Cardiac muscle cell (in vitro differentiated cells and primary cell): ENCODE measurements at places on chromosomes 2 and 18. TPM values are rescaled to one million over a fixed set of nuclear protein-coding genes. Genes with fewer than 3 reads are reported as not detected.

DHX57 gene
- 13.3 and 23.0 TPM in 2 replicates for total RNA-seq

- H3K4me3 ChIP-seq = no peak overlapping the region
- H3K27ac ChIP-seq = no peak overlapping the region
- DNase-seq = no peak
These were observed 144.7 kb downstream of the FAM210A start for GRCh38 chr18:13581496-13582177.

LYPD6 gene
- 7.6 and 10.7 TPM in 2 replicates for total RNA-seq

- no peak overlapping the region for H3K27ac ChIP-seq
- no peak for DNase-seq
- no peaks in the 10 kb centered on the region for H3K36me3 ChIP-seq
These were observed 90.3 kb upstream of the SESTD1 start for GRCh38 chr2:179354739-179355537.

DNA sequence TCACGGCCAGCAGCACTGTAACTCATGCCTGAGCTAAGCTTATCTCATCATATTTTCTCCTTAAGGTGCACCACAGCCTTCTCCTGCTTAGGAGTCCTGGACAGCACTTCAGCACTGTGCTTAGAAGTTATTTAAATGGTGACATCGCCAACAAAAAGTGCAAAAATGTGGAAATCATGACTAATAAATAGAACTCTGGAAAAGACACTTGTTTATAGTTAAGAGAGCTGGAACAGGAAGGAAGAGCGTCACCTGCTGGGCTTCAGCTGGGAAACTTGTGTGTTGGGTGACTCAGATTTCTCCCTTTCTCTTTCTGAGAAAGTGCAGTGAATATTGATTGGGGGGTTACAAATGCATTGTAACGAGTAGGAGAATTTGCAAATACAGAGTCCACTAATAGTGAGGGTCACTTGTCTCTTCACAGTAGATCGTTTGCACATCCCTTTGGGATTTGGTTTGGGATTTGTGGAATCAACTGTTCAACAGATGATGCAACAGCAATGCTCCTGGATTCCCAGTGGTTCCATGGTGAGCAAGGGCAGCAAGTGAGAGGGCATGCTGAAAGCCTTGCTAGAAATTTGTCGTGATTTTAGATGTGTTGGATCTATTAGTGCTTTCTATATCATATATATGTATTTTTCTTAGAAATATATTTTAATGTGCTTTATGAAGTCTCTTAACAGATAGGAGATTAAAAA, 84.2 kb downstream of the DOK6 start:
- peak; percentile 3 for DNase-seq
- H3K27me3 ChIP-seq = no peaks in the 10 kb centered on the region
- H3K4me3 ChIP-seq = no peak overlapping the region
- H3K4me1 ChIP-seq = no peaks in the 10 kb centered on the region
- no peak overlapping the region for H3K27ac ChIP-seq

KCNJ3 gene
- 1.9 and 3.3 TPM in 2 replicates for total RNA-seq

GALNT3 gene
- 0.21 and 0.39 TPM in 2 replicates for total RNA-seq

GRCh38 chr2:176161825-176162626, 4.9 kb downstream of the HOXD3 start:
- no peak overlapping the region for H3K27ac ChIP-seq
- DNase-seq = no peak
- H3K36me3 ChIP-seq = no peaks in the 10 kb centered on the region

DNA sequence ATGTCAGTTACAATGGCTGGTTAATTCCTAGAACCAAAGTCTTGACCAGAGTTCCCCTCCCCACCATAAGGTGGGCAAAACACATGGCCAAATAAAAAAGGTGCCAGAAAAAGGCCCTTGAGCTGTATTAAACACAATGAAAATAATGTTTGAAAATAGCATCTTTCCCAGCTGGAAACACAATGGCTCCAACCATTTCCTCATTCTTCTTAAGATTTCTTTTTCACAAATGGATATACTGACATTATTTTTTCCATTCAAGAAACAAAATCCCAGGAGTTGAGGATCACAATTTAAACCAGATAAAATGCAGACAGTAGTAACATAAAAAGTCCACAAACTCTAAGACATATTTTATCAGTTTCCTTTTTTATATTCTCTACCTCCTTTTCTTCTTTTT, 143.8 kb downstream of the EXOC6B start:
- peaks cover 18% of the 10 kb centered on the region for H3K4me1 ChIP-seq
- no peak for DNase-seq
- no peaks in the 10 kb centered on the region for H3K27me3 ChIP-seq
- no peak overlapping the region for H3K4me3 ChIP-seq
- H3K27ac ChIP-seq = no peak overlapping the region

GRCh38 chr18:63105636-63106316, 213.8 kb downstream of the BCL2 start:
- DNase-seq = no peak
- H3K27ac ChIP-seq = no peak overlapping the region
- H3K27me3 ChIP-seq = no peaks in the 10 kb centered on the region
- no peaks in the 10 kb centered on the region for H3K36me3 ChIP-seq
- H3K4me1 ChIP-seq = no peaks in the 10 kb centered on the region
- H3K4me3 ChIP-seq = no peak overlapping the region
